NCI-H2081 (cell line): ENCODE measurements at places on chromosomes 2 and 18.

GRCh38 chr2:46970334-46971288, 55.0 kb upstream of the MCFD2 start:
- DNase-seq = no peak

- DNase-seq = no peak
Observed at GRCh38 chr2:30273574-30273929, 42.2 kb downstream of the LBH start.

- DNase-seq = no peak
Observed at GRCh38 chr2:10934979-10935350, 23.2 kb downstream of the KCNF1 start.

GRCh38 chr2:101341901-101342624, 33.6 kb upstream of the RNF149 start:
- DNase-seq = peak; percentile 32

- no peak for DNase-seq
Observed at GRCh38 chr2:65129286-65129825, 550 bp downstream of the RAB1A start.

GRCh38 chr2:148796735-148797512, 78.1 kb upstream of the KIF5C start:
- DNase-seq = no peak

DNA sequence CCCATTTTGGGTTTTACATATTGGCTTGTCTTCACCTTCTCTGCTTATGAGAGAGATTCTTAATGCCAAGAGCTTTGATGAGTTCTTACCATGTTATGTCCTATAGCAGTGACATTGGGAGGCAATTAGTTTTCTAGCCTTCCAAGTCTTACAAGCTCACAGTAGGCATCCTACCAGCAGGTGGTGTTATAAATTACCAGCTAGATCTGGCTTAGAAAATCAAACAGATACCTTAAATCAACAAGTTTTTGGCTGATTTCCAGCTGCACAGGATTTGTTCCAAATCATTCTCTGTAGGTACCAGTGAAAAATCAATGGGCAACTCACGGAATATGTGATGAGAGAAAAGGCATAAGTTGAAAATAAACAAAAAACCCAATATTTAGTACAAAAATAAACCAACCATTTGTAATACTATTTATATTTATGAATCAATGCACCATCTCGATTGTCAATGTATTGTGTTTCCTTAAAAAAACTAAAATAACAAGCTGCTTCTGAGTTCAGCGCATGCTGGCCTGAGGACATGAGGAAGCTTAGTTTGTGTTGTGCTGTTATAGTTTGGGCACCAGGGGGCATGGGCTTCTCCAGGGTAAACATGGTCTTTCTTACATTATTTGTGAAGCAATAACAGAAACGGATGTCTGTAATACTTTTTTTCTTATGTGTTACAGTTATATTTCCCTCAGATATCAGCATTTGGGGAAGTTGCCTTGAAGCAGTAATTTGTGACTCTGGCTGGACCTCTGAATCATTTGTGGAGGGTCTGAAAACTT, 34.1 kb upstream of the NXPH2 start:
- DNase-seq = peak; percentile 76
